ENCODE measurements at places on chromosomes 6 and 20. TPM values are rescaled to one million over a fixed set of nuclear protein-coding genes. Genes with fewer than 3 reads are reported as not detected.

- no peak for DNase-seq
Measured at GRCh38 chr20:51936377-51936776, 134.1 kb upstream of the SALL4 start.

GRCh38 chr6:6676910-6677441 lies 88.5 kb downstream of the LY86 start:
- DNase-seq, result peak; percentile 98

GRCh38 chr6:44093750-44094402 lies 33.4 kb downstream of the MRPL14 start:
- DNase-seq, result peak; percentile 62

DNA sequence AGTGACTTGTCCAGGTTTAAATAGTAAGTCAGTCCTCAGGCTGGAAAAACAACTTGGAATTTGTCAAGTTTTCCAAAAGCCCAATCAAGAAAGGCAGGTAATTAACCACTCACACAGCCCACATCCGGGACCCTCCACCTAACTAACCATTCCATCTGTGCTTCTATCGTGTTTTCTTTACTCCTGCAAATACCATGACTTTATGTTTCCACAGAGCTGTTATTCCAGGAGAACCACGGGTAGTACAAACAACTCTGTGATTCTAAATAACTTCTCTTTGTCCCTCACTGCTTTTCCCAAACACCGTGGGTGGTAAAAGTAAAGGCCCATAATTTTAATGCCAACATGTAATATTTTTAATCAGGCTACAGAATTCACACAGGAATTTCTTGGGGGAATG lies 49.6 kb upstream of the NT5E start:
- DNase-seq, result no peak

GRCh38 chr20:23415959-23416583 lies 5.2 kb downstream of the NAPB start:
- peak; percentile 7 for DNase-seq

DNA sequence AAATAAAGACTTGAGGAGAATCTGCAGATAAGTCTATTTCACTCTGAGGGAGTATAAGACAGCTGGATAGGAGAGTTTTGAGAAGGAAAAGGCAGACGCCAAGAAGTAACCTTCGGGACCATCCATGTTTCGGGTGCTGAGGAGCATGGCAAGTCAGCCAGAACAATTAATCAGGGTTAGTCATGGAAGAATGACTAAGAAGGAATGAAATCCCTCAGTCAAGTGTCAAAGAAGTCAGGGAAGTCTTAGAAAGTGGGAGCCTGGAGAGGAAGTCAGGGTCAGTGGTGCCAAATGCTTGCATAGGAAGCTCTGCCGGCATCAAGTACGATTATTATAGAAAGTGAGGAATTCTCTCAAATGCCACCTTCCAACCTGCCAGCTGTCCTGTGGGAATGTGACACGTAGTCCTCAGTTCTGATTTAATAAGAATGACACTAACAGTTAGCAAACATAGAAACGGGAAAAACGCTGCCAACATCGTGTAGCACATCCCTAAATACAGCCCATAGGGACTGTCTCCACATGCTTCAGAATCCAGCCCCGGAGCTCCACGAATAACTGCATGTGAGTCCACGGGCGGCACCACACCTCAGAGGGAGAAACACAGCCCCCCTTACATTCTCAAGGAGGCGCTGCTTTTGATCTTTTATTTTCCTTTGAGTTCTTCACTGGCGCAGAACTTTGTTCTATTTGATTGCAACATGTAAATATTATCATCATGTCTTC lies 602.7 kb downstream of the PRKN start:
- peak; percentile 78 for DNase-seq

DNA sequence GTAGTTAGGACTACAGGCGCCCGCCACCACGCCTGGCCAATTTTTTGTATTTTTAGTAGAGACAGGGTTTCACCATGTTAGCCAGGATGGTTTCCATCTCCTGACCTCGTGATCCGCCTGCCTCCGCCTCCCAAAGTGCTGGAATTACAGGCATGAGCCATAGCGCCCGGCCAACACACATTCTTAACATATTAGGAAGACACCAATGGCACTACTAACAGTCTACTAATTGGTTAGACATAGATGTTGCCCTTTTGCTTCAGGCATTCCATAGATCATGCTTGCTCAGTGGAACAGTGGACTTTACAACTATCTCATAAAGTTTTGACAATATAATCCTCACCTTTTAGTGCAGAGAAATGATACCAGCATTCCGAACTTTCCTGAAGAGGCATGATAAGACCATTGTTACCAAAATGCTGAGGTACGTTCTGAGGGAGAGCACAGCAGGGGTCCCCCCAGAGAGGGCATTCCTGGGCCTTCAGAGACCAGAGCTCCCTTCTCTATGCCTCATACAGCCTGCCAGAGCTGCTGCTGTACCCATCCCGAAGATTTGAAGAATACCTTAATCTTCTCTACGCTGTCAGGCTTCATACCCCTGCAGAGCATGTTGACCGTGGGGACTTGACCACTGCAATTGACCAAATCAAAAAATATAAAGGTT lies 89.4 kb downstream of the ECT2L start:
- no peak for DNase-seq

DNA sequence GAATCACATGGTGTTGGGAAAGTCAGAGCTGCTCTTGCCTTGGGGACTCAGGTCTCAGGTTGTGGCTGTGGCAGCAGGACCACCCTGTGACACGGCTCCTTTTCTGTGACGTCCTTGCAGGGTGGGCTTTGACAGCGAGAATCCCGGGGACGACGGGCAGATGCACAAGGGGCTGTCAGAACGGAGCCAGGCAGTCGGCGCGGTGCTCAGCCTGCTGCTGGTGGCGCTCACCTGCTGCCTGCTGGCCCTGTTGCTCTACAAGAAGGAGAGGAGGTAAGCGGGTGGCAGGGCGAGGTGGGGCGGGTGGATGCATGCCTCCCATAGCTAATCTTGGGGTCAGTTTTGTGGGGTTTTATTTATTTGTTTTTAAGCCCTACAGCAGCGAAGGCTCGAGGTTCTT lies 19.2 kb upstream of the SLC22A1 start:
- DNase-seq, result no peak

OVOL2 gene
- not detected for total RNA-seq

Data from esophagus muscularis mucosa (tissue), 4 donors.